ENCODE measurements at places on chromosomes 6 and 20. TPM values are rescaled to one million over a fixed set of nuclear protein-coding genes. Genes with fewer than 3 reads are reported as not detected.

Gene MEP1A
- not detected for total RNA-seq

Gene TTPAL
- 12.7 TPM for total RNA-seq

Gene SMPD2
- 14.8 TPM for total RNA-seq

Gene CYP21A2
- 0.72 TPM for total RNA-seq

Gene KCNK16
- total RNA-seq, result not detected

Gene LIME1
- 1.8 TPM for total RNA-seq

Gene RHAG
- not detected for total RNA-seq

Gene C6orf132
- total RNA-seq, result 2.9 TPM

Gene LST1
- not detected for total RNA-seq

Gene ECT2L
- total RNA-seq, result under 0.01 TPM

Gene ACTL10
- total RNA-seq, result 2.2 TPM

Gene GATA5
- not detected for total RNA-seq

Gene SMPDL3A
- 22.7 TPM for total RNA-seq

Gene SLC22A7
- total RNA-seq, result not detected

Gene FAM83C
- total RNA-seq, result not detected

Gene ZNF391
- total RNA-seq, result 4.1 TPM

Gene MSH5
- total RNA-seq, result 12.4 TPM

Gene CCM2L
- total RNA-seq, result not detected

Gene DOK5
- 12.7 TPM for total RNA-seq

Gene RWDD2A
- total RNA-seq, result 5.4 TPM

Gene CLIC5
- total RNA-seq, result not detected

Gene FRS3
- 1.8 TPM for total RNA-seq

Gene IL22RA2
- not detected for total RNA-seq

Gene TRIM10
- total RNA-seq, result not detected

Gene EDN1
- total RNA-seq, result 0.88 TPM

Gene RTF2
- total RNA-seq, result 69.1 TPM
